ENCODE measurements at places on chromosomes 3 and 15.

- DNase-seq, result no peak
Measured at GRCh38 chr3:103055021-103055520, 620.3 kb downstream of the ZPLD1 start.

- DNase-seq, result no peak
Measured at GRCh38 chr15:40944510-40945296, 8.6 kb upstream of the CHAC1 start.

DNA sequence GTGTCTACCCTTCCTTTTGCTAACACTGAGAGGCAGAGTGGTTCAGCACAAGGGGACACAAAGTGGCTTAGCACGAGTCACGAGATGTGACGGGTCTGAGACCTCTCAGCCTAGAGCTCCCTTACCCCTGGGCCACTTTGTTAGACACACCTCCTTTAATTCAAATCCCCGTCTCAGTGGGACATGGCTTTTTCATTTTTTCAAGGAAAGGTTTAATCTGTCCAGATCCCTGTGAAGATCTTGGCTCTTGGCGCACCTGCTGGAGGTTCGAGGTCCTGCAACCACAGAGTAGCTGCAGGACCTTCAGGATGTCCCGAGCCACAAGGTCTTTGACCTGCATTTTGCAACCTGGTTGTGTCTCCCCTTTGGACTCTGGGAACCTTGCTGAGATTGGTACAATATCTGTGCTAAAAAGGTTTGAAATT is 52.0 kb downstream of the LPP start:
- no peak for DNase-seq

DNA sequence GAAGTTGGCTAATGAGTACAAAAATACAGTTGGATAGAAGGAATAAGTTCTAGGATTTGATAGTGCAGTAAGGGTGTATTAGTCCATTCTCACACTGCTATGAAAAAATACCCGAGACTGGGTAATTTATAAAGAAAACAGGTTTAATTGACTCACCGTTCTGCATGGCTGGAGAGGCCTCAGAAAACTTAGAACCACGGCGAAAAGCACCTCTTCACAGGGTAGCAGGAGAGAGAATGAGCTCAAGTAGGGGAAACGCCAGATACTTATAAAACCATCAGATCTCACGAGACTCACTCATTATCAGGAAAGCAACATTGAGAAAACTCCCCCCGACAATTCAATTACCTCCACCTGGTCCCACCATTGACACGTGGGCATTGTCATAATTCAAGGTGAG is 483.3 kb downstream of the TUSC7 start:
- DNase-seq, result no peak

- DNase-seq, result no peak
Measured at GRCh38 chr3:152621006-152621868, 213.7 kb upstream of the P2RY1 start.

All from memory B cell (primary cell).